ENCODE measurements at places on chromosomes 6 and 20.
A peak's percentile ranks its signal among the peaks of the same experiment; 100 is the strongest.

GRCh38 chr20:34607066-34607465 is 48.5 kb downstream of the MAP1LC3A start:
- no peak overlapping the region for H3K4me3 ChIP-seq
- H3K27me3 ChIP-seq = no peaks in the 10 kb centered on the region
- no peaks in the 10 kb centered on the region for H3K4me1 ChIP-seq
- peaks cover 4% of the 10 kb centered on the region for H3K36me3 ChIP-seq
- no peak overlapping the region for H3K27ac ChIP-seq

- no peaks in the 10 kb centered on the region for H3K27me3 ChIP-seq
- no peak for DNase-seq
- no peak overlapping the region for H3K4me3 ChIP-seq
- H3K4me1 ChIP-seq = no peaks in the 10 kb centered on the region
- no peaks in the 10 kb centered on the region for H3K36me3 ChIP-seq
- no peak overlapping the region for H3K27ac ChIP-seq
Measured at GRCh38 chr6:49923826-49924225, 40.1 kb downstream of the DEFB114 start.

- peak; percentile 55 for DNase-seq
- no peaks in the 10 kb centered on the region for H3K36me3 ChIP-seq
- peaks cover 7% of the 10 kb centered on the region for H3K27me3 ChIP-seq
- peaks cover 6% of the 10 kb centered on the region for H3K4me1 ChIP-seq
Measured at GRCh38 chr6:18503593-18504231, 116.6 kb downstream of the RNF144B start.

GRCh38 chr20:11067359-11067758 is 393.6 kb upstream of the JAG1 start:
- DNase-seq = no peak
- no peaks in the 10 kb centered on the region for H3K36me3 ChIP-seq
- H3K4me3 ChIP-seq = no peak overlapping the region
- no peaks in the 10 kb centered on the region for H3K27me3 ChIP-seq
- H3K27ac ChIP-seq = no peak overlapping the region

DNA sequence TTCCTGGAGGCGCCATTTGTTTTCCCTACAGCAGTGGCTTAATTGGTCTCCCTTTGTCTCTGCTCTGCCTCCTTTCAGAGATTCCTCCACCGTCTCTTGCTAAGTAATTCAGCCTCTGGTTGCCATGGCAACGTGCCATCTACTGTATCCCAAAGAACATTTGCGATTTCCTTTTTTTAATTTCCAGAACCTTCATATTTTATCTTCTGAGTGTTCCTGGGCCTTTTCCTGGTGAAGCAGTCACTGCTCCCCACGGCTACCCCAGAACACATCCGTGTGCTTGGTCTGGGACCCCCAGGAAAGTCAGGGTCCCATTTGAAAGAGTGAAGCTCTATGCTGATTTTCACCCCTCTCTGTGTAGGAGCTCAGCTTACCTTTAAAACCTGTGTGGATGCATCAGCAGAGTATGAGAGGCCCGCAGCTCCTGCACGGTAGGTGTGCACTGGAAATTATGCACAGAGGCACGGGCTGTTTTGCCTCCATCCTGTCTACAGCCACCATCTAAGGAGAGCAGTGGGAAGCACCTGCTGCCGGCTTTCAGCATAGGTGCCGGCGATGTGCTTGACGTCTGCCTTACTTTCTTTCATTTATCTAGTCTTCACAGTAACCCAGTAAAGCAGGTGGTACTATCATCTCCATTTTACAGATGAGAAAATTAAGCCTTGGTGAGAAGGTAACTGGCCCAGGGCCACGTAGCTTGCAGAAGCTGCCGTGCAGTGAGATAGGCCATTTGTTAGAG is 122.8 kb downstream of the SYCP2 start:
- no peaks in the 10 kb centered on the region for H3K4me1 ChIP-seq
- no peak for DNase-seq
- H3K27me3 ChIP-seq = peaks cover 2% of the 10 kb centered on the region
- no peaks in the 10 kb centered on the region for H3K36me3 ChIP-seq
- H3K27ac ChIP-seq = no peak overlapping the region

DNA sequence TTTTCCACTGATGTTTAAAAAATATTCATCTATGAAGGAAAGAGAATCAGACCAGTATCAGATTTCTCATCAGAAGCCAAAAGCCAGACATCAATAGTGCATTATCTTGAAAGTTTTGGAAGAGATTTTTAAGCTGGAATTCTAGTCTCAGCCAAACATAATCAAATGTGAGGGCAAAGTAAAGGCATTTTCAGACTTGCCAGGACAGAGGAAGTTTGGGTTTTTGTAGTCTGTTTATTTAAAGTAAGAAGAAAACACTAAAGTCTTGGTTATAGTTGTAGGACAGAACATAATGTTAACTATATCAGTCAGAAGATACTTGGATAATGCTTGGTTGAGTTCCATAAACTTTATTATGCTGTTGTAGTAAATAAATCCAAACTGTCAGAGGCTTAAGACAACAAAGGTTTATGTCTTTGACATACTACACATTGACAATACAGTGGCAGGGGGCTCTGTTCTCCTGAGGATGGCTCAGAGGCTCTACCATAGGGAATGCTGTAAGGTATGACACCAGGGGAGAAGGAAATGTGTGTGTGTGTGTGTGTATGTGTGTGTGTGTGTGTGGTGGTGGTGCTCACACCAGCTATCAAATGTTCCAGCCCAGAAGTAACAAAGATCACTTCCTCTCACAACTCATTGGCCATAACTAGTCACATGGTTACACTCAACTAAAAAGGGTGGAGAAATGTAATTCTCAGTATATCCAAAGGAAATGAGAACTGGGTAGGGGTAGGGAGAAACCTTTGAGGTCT is 26.7 kb upstream of the YWHAB start:
- H3K27me3 ChIP-seq = no peaks in the 10 kb centered on the region
- no peak for DNase-seq
- no peak overlapping the region for H3K4me3 ChIP-seq
- peaks cover 7% of the 10 kb centered on the region for H3K4me1 ChIP-seq

DNA sequence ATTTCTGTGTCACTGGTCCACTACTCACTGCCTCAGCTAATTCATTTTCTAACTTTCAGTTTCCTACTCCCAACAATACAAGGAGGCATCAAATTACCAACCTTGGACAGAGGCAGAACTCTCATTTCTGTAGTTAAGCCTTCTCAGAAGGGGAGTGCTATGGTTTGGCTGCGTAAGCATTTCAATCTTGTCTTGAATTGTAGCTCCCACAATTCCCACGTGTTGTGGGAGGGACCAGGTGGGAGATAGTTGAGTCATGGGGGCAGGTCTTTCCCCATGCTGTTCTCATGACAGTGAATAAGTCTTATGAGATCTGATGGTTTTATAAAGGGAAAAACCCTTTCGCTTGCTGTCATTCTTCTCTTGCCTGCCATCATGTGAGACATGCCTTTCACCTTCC is 22.9 kb downstream of the HLA-DRA start:
- H3K36me3 ChIP-seq = peaks cover 2% of the 10 kb centered on the region
- no peak overlapping the region for H3K4me3 ChIP-seq
- peak overlapping the region; percentile 42 for H3K27ac ChIP-seq
- H3K4me1 ChIP-seq = peaks cover 6% of the 10 kb centered on the region
- peak; percentile 82 for DNase-seq
- peaks cover 46% of the 10 kb centered on the region for H3K27me3 ChIP-seq

- no peaks in the 10 kb centered on the region for H3K27me3 ChIP-seq
- DNase-seq = no peak
- no peak overlapping the region for H3K4me3 ChIP-seq
- no peaks in the 10 kb centered on the region for H3K36me3 ChIP-seq
Measured at GRCh38 chr6:48325701-48326100, 214.7 kb upstream of the PTCHD4 start.

Data from activated CD4-positive, alpha-beta T cell treated with anti-CD3 and anti-CD28 coated beads for 36 hours (primary cell).